ENCODE measurements at places on chromosomes 1 and 21.

DNA sequence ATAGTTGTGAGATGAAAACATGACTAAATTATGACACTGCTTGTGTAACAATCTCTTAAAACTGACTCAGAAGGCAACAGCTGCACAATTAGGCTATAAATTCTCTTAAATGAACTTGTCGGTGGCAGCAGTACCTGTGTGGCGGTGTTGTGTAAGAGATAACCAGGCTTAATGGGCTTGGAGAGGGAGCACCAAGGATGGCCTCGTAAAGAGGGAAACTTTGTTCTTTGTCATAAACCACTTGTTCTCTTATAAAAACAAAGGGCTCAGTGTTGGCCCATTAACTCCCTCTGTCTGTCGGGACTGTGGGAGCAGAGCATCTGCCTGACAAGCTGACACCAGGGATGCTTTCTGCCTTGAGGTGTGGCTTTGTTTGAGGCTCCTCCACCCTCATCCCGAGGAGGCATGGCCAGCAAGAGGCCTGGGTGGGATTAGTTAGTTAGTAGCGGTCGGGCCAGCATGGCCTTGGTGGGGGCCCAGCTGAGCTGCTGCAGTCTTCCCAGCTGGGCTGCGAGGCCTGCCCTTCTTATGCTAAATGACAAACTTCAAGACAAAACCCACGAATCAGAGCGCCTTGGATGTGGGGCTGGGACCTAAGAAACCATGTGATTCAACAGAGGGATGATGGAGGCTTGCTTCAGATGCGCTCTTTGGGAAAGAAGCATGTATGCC lies 171.4 kb downstream of the CAMTA1 start:
- no peak for DNase-seq

DNA sequence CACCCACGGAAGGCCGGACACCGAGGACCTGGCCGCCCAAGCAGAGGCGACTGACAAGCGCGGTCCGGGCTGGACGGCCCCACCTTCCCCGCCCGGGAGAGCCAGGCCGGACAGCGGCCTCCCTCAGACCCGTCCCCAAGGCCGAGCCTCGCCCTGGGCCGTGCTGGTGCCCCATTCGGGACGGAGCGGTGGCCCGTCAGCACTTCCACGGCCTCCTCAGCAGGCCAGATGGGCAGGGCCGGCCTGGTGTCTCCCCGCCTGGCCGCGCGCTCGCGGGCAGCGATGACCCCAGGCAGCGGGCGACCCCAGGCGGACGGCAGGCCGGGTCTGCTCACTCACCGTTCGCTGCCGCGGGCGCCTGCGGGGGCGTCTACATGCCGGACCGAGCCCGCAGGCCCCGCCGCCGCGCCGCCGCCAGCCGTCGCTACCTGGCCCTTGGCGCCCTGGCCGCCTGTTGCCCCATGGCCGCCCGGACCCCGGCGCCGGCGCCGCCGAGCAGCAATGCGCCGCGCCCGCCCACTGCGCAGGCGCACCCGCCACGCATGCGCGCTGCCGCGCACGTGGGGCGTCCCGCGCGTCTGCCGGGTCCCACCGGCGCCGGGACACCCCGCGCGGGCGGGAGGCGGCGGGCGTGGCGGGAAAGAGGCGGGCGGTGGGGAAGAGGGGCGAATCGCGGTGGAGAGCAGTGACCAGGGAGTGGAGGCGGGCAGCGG lies at the start of gene NADK:
TSS of gene NADK (minus strand) at position 521 of the 713 bp plus-strand sequence. CDS start 13,064 bp downstream, outside the sequence.
- DNase-seq: peak; percentile 36

DNA sequence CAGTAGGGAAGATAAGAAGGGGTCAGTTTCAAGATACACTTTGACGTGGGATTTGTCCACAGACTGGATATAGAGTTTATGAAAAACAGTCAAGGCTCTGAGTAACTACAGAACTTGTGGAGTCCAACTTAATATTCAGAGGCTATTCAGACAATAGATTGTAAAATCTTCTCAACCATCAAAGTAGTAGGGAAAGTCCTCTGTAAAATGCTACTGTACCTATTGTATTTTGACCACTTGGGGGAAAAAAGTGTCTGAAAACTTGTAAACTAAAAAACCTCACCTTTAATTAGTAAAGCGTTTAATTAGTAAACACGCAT lies 10.5 kb downstream of the PTP4A2 start:
- DNase-seq: no peak

DNA sequence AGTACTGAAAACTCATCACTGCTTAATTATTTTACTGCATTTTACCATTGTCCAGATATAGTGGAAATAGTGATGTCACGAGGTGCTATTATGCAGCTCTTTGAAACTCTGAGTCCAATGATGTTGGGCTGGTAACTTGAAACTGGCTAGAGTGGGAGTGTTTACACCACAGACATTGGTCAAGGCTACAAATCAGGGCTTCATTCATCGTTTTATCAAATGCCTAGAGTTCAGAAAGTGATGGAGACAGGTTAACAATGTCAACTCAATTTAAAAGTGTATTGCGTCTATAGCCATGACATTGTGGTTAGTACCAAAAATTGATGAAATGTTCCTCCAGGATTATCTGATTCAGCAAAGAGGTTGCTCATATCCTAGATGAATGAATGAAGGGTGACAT lies 12.7 kb downstream of the PADI1 start:
- DNase-seq: no peak

- no peak for DNase-seq
These were observed 114.5 kb upstream of the C1orf21 start for GRCh38 chr1:184272175-184272866.

- no peak for DNase-seq
These were observed 8.0 kb downstream of the HUNK start for GRCh38 chr21:31880816-31881215.

GRCh38 chr1:119544165-119544762 lies 37.3 kb downstream of the HSD3B1 start:
- DNase-seq: no peak

- no peak for DNase-seq
These were observed 95.0 kb downstream of the EPHB2 start for GRCh38 chr1:22805672-22806038.

DNA sequence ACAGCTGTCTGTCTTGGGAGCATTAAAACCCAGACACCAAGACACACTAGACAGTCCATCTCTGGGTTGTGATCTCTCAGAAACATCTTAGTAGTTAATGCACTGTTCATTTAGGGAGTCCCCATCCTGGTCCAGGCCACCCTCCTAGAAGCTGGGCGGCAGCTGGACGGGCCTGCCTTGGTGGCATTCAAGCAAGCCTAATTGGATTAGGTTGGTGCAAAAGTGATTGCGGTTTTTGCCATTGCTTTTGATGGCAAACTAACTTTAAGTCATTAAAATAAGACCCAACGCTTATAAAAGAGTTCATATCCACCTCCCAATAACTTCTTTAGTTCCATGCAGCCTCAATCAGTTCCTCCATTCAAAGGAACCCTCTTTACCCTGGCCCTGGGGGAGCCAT lies 21.7 kb downstream of the ATP5PO start:
- DNase-seq: no peak

- DNase-seq: no peak
These were observed 11.2 kb upstream of the CAPN2 start for GRCh38 chr1:223700942-223701637.

GRCh38 chr1:152783095-152783494 lies 3.0 kb upstream of the LCE1E start:
- DNase-seq: no peak

DNA sequence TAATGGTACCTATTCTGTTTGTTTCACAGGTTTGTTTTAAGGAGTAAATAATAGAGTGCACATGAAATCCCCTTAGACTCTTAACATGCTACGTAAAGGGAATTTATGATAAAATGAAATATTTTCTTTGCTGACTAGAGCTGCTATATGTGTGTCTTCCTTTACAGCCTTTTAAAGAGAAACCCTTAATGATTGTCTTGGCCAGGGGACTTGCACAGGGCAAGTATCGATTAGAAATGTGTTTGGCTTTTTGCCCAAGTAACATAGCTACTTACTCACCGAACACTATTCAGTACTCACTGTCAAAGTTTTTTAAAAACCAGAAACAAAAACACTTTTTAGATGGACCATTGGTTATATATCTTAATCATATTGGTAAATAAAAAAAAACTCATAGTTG lies 71.3 kb upstream of the KIAA1614 start:
- no peak for DNase-seq

Measured in stimulated activated CD8-positive, alpha-beta memory T cell treated with anti-CD3 and anti-CD28 coated beads, Interleukin-7, amount 100 ng/mL, for 4 hours (primary cell).